ENCODE measurements at places on chromosomes 1 and 21.
A peak's percentile ranks its signal among the peaks of the same experiment; 100 is the strongest.

- no peak for DNase-seq
Measured at GRCh38 chr1:225258811-225259210, 169.0 kb downstream of the LBR start.

DNA sequence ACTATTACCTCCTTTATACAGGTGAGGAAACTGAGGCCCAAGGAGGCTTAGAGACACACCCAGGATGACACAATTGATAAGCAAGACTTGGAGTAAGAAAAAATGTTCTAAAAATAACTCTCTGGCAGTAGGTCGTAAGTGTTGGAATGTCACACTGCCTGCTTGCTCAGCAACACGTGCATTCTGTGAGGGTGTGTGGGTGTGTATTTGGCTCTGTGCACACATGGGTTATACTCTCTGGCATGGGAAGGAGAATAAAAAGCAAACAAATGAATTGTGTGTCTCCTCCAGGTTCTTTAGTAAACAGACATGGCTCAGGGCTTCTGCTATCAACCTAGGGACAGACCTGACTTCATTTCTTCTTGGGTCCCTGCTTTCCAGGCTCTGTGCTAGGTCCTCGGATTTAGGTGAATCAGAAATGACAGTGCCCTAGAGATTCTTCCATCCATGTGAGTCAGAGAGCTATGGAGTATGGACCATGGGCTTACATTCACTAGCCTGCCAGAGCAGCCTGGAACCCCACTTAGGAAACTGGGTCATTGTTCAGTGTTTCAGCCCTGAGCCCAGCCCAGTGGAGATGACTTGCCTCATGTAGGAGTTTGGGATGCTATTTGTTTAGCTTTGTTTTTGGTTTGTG, 72.4 kb downstream of the ELAVL4 start:
- DNase-seq = peak; percentile 18

DNA sequence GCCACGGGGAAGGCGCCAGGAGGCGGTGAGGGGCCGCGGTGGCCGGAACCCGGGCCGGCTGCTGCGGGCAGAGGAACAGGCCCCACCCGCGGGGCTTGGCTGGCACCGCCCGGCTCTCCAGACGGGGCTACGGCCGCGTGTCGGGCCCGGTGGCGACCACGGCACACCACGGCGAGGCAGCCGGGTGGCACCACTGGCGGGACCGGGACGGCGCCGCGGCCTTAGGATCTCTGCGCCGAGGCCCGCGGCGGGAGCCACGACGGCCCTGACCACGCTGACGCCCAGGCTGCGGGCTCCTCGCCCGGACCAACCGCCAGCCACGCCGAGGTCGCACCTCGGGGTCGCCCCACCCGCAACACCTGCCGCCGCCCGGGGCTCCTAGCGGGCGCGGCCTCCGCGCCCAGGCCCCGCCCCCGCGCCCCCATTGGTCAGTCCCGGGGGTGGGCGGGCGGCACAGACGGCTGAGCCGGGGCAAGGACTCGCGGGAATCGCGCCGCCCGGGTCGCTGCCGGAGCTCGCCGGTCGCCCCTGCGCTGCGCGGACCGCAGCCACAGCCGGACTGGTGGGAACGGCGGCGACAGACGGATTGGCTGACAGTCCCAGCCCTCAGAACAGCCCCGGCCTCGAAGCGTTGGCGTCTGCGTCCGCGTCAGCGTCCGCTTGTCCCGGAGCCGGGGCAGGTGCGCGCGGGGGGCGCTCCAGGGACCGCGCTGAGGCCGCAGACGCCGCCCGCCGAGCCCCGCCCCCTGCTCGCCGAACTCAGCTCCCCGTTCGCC, at the start of gene BMP8A:
Gene BMP8A, plus strand, starts transcription at position 491 of the 776 bp plus-strand sequence. CDS start 356 bp downstream, outside the sequence.
- peak; percentile 56 for DNase-seq

GRCh38 chr1:214503553-214503952, 47.8 kb downstream of the PTPN14 start:
- DNase-seq = no peak

GRCh38 chr1:231708394-231708793, 81.8 kb downstream of the DISC1 start:
- DNase-seq = no peak

DNA sequence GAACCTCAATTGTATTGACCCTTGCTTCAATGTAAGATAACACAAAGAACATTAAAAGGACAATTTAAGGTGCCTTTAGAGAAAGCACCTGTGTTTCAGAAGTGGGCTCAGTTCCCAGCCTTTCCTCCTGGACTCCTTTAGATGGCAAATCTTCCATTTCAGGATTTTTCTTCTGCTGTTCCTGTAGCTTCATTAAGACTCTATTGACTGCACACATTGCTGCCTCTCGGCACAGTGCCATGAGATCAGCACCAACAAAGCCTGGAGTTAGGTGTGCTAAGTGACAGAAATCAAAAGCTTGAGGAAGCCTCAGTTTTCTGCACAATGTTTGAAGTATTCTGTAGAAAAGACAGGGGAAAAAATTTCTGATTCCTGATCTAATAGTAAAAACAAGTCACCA, 40.6 kb downstream of the NVL start:
- DNase-seq = no peak

GRCh38 chr1:96370757-96371156, 350.8 kb upstream of the PTBP2 start:
- no peak for DNase-seq

DNA sequence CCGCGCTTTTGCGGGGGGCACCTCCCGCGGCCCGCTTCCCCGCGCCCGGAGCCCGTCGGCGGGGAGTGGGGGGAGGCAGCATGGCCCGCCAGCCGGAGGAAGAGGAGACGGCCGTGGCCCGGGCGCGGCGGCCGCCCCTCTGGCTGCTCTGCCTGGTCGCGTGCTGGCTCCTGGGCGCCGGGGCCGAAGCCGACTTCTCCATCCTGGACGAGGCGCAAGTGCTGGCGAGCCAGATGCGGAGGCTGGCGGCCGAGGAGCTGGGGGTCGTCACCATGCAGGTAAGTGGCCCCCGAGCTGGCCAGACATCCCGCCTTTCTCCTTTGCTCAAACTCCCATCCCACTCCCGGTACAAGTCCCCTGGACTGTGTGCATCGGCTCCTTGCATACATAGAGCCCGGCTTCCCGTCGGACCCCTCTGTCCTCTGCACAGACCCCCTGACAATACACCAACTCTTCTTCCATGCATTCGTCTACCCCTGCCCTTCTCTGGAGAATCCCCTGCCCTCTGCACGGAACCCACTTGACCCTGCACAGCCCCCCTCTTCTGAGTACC, 812 bp downstream of the CACHD1 start:
- DNase-seq = peak; percentile 56

GRCh38 chr21:44740742-44741141, 29.4 kb upstream of the TSPEAR start:
- DNase-seq = no peak

GRCh38 chr1:230425252-230426091, 660 bp downstream of the PGBD5 start:
- DNase-seq = peak; percentile 16

- DNase-seq = no peak
Measured at GRCh38 chr1:89855413-89856123, 34.7 kb downstream of the LRRC8D start.

GRCh38 chr1:33872683-33873082, 8.8 kb downstream of the HMGB4 start:
- peak; percentile 14 for DNase-seq

DNA sequence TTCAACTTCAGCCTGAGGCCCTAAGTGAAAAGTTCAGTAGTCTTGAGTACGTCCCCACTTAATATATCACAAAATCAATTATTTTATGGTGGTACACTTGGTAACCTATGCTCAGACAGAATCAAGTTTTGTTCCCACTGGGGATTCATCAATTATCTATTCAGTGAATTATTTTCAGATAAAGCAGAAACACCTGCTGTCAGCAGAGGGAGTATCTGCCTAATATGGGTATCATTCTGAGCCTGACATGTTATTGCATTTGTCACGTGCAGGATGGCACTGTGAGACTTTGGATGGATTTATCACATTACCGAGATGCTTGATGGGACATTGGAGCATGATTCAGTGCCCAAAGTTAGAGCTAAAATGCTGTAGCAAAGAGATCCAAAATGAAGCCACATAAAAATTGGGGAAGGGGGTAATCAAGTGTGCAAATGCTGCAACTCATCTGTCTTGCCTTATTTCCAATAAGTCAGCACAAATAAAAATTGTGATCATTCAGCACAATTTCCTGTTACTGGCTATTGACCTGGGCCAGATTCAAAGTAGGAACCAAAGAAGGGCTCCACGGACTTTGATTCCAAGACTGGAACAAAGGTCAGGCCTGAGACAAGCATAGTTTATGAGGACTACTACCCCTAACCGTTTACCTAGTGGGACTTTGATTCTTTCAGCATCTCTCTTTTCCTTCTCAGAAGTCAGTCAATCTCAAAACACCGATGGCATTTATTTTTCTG, 657.6 kb downstream of the LMO4 start:
- DNase-seq = no peak

DNA sequence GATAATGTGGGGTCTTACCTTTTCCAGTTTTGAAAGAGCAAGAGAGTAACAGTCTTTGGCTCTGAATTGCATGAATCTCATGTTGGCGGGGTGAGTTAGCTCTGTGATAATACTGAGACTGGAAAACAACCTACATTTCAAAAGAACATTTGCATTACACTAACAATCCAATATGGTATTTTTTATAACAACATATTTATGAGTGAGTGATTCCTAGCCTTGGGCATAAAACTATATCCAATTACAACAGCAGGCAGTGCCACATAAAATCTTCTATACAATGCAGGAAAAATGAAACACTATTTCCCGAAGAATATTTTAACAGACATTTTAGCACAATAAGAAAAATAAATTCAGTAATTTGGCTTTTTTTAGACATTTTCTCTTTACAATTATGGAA, 303.0 kb downstream of the KCNT2 start:
- no peak for DNase-seq

DNA sequence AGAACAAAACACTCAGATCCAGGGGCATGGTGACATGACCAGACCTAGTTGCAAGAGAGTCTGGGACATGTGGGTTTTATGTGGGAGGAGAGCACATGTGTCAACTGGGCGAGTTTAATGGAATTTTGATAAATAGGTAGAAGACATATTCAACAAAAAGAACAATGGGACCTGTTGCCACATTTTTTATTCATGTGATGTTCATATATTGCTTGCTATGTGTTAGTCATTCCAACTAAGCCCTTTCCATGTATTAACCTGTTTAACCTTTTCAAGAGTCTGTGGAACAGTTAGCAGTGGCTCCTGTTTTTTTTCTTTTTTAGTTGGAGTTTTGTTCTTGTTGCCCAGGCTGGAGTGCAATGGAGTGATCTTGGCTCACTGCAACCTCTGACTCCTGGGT, 30.1 kb upstream of the CSF3R start:
- DNase-seq = no peak

GRCh38 chr1:77847621-77848080, 40.8 kb upstream of the NEXN start:
- no peak for DNase-seq

GRCh38 chr21:33924079-33924765, 8.6 kb upstream of the ATP5PO start:
- peak; percentile 88 for DNase-seq

- DNase-seq = no peak
Measured at GRCh38 chr1:43430831-43431230, 22.9 kb downstream of the HYI start.

DNA sequence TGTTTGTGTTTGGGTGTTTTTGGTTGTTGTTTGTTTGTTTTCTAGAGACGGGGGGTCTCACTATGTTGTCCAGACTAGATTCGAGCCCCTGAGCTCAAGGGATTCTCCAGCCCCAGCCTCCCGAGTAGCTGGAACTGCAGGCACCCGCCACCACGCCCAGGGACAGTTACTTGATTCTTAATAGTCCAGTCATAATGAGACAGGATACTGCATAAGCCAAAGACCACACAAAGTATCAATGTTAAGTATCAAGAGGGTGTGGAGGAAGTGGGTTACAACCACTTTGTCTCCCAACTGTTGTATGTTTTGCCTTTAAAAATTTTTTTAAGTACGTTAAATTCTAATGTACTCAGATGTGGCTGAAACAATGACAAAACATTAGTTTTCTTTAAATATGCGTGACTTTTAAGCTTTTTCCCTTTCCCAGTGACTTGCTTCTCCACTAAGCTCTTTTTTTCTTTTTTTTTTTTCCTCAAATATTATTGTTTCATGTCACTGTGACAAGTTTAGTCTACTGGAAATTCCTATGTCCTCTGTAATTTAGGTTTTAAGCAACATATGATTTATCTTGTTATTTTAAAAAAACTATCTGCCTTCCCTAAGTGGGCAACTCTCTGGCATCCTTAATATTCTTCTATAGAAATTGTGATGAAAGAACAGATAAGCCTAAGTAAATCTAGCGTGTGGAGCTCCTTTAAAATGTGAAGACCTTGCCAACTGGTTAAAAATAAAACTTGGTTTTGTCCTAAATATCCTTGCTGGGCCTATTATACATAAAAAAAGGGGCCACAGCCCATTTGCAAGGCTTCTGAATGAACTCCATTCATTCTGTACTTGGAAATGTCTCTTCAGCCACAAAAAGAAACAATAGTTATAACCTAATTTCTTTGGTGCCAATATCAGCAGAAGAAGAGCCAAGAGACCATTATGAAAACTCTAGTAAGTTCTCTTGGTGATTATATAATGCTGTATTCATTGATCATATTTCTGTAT, 56.2 kb upstream of the DPH5 start:
- DNase-seq = no peak

GRCh38 chr1:30284226-30284625, 439.2 kb downstream of the MATN1 start:
- DNase-seq = no peak

- no peak for DNase-seq
Measured at GRCh38 chr21:19950347-19950746, 1047.9 kb upstream of the NCAM2 start.

DNA sequence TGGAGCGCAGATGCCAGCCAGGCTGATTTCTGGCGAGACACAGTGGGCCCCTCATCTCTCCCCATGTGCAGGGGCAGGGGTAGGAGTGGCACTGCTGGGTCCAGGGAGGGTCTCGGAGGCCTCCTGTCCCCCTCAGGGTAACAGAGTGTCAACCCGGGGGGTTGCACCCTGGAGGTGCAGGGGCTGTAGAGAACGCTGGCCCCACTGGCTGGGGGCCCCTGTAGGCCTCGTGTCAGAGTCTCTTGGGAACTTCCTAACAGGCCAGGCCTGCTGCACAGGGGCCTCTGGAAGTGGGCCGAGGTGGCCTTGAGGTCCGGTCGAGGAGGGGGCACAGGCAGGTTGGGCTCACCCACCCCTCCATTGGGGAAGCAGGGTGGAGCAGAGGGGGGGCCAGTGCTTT, 38.9 kb upstream of the AJAP1 start:
- no peak for DNase-seq

DNA sequence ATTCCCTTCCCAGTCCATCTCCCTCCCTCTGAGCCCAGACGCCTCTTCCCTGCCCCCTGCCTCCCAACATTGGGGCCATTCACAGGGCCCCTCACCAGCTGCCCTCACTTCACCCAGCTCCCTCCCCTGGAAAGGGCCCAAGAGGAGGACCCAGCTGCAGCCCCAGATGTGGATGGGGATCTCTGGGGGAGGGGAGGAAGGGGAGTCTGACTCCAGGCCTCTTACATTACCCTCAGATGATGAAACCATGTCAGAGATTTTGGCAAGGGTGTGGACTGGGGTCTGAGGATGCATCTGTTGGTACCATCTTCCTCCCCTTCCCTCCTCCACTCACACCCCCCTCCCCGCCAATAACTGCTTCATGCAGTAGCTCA, 1.1 kb upstream of the KIF21B start:
- no peak for DNase-seq

GRCh38 chr1:225423518-225423855, 4.4 kb downstream of the LBR start:
- no peak for DNase-seq
